ENCODE measurements at places on chromosomes 7 and 10.

DNA sequence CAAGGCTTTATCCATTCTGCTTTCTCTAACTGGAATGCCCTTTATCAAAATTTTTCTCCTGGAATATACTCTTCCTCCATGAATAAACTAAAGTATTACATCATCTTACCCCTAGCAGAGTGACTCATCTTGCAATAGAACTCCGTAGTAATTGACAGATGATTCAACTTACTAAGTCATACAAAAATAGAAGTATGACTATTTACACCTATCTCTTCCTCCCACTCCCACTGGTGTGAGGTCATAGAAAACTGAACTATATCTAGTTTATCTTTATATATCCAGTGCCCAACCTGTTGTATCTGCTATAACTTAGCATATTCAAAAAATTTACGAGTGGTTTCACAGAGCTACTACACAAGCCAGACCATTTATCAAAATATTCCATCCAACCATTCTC, 26.1 kb downstream of the ABCB1 start:
- DNase-seq = no peak
- no peaks in the 10 kb centered on the region for H3K4me1 ChIP-seq

GRCh38 chr7:92823042-92823441, 13.3 kb downstream of the CDK6 start:
- no peak overlapping the region for H3K4me3 ChIP-seq
- no peak overlapping the region for H3K27ac ChIP-seq
- DNase-seq = no peak
- no peaks in the 10 kb centered on the region for H3K27me3 ChIP-seq
- H3K36me3 ChIP-seq = no peaks in the 10 kb centered on the region

DNA sequence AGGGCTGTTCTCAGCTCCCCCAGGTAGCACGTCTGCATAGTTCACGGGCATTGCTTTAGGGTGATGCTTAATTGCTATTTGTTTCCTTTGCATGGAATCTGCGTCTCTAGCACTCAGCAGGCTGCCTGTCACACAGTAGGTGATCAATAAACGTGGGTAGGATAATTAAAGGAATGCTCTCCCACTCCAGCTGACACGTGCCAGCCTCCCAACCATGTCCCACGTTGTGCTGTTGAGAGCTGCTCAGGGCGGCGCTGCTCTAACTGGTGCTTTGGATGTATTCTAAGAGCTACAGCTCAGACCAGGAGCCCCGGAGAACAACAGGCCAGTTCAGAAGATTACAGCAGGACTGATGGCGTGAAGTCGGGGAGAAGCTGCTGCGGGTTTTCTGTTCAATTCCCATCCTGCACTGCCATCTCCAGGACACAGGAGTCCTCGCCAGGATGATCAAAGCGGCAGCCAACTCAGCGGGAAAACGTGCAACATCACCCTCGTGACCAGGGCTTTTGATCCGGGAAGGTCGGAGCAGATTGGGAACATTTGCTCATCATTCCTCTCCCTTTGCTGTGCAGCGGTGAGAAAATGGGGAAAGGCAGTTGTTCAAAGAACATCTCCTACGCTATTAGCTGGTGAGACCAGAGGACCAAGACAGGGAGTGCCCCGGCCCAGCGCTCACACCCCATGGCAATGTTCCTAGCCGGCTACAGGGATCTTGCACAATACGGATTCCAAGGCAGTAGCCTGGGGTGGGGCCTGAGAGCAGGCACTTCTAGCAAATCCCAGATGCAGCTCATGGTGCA, 50.5 kb upstream of the FOXK1 start:
- peak overlapping the region; percentile 47 for H3K27ac ChIP-seq
- H3K27me3 ChIP-seq = no peaks in the 10 kb centered on the region
- H3K36me3 ChIP-seq = no peaks in the 10 kb centered on the region
- DNase-seq = peak; percentile 91

DNA sequence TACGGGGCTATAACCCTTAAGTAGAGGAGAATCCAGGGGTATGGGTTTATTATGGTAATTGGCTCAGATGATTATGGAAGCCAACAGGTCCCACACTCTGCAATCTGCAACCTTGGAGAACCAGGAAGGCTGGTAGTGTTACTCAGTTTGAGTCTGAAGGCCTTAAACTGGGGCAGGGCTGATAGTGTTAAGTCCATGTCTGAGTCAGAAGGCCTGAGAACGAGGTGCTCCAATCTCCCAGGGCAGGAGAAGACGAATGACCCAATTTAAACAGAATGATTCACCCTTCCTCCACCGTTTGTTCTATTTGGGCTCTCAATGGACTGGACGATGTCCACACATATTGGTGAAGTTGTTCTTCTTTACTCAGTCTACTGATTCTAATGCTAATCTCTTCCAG, 244.5 kb upstream of the PTER start:
- no peaks in the 10 kb centered on the region for H3K4me1 ChIP-seq
- no peaks in the 10 kb centered on the region for H3K27me3 ChIP-seq
- no peak overlapping the region for H3K4me3 ChIP-seq
- DNase-seq = no peak
- no peak overlapping the region for H3K27ac ChIP-seq
- no peaks in the 10 kb centered on the region for H3K36me3 ChIP-seq

GRCh38 chr7:27249724-27250556, 7.3 kb downstream of the EVX1 start:
- no peak overlapping the region for H3K4me3 ChIP-seq
- peaks cover 6% of the 10 kb centered on the region for H3K27me3 ChIP-seq
- H3K27ac ChIP-seq = no peak overlapping the region

GRCh38 chr10:71475243-71475871, 78.6 kb downstream of the CDH23 start:
- H3K27ac ChIP-seq = no peak overlapping the region
- H3K27me3 ChIP-seq = no peaks in the 10 kb centered on the region
- H3K36me3 ChIP-seq = no peaks in the 10 kb centered on the region
- DNase-seq = no peak
- H3K4me1 ChIP-seq = no peaks in the 10 kb centered on the region
- no peak overlapping the region for H3K4me3 ChIP-seq

DNA sequence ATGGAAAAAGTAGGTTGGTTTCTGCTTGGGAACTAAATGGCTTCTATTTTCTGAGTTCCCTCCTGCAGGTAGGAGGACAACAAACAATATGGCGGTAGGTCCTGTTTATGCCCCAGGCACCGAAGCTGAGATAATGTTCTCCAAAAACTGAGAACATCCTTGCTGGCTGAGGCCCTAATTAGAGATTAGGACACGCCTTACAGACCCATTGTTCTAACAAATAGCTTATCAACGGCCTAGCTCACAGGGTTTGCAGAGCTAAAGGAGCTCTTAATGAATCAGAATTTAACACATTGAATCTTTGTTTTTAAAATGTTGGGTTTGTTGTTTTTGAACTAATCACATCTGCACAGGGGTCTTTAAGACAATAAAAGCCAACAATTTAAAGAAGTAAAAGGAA, 37.0 kb downstream of the HTR5A start:
- H3K27ac ChIP-seq = no peak overlapping the region
- no peaks in the 10 kb centered on the region for H3K27me3 ChIP-seq
- no peaks in the 10 kb centered on the region for H3K4me1 ChIP-seq
- no peak for DNase-seq
- H3K4me3 ChIP-seq = no peak overlapping the region

DNA sequence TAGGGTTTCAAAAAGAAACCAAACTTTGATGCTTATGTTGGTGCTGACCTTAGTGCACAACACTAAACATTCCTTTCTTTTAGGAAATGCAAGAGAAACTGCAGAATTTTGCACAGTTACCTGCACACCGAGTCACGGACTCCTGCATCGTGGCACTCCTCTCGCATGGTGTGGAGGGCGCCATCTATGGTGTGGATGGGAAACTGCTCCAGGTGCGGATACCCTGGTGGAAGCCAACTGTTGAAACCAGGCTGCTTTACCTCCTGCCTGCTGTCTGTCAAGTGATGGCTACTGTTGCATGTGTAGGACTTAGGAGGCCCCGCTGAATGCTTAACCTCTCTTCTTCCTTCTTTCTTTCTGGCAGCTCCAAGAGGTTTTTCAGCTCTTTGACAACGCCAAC, 11.7 kb downstream of the CASP2 start:
- peaks cover 77% of the 10 kb centered on the region for H3K36me3 ChIP-seq
- no peak for DNase-seq
- no peak overlapping the region for H3K4me3 ChIP-seq

- no peak for DNase-seq
- H3K4me3 ChIP-seq = no peak overlapping the region
- H3K36me3 ChIP-seq = no peaks in the 10 kb centered on the region
- peaks cover 5% of the 10 kb centered on the region for H3K4me1 ChIP-seq
- H3K27ac ChIP-seq = no peak overlapping the region
These were observed 61.6 kb downstream of the GRK5 start for GRCh38 chr10:119268871-119269506.

DNA sequence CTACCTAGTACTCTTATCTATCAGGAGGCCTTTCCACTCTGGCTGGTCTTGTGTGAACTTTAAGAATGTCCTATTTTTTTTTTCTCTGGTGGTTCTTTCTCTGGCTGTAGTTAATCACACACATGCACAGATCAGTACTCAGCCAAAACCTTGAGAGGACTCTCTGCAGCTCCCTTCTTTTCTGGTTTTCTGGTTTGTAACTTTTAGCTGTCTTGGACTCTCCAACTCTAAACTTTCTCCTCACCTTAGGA, 54.9 kb upstream of the HELLS start:
- no peaks in the 10 kb centered on the region for H3K27me3 ChIP-seq
- no peaks in the 10 kb centered on the region for H3K4me1 ChIP-seq
- DNase-seq = no peak
- H3K4me3 ChIP-seq = no peak overlapping the region
- no peaks in the 10 kb centered on the region for H3K36me3 ChIP-seq

DNA sequence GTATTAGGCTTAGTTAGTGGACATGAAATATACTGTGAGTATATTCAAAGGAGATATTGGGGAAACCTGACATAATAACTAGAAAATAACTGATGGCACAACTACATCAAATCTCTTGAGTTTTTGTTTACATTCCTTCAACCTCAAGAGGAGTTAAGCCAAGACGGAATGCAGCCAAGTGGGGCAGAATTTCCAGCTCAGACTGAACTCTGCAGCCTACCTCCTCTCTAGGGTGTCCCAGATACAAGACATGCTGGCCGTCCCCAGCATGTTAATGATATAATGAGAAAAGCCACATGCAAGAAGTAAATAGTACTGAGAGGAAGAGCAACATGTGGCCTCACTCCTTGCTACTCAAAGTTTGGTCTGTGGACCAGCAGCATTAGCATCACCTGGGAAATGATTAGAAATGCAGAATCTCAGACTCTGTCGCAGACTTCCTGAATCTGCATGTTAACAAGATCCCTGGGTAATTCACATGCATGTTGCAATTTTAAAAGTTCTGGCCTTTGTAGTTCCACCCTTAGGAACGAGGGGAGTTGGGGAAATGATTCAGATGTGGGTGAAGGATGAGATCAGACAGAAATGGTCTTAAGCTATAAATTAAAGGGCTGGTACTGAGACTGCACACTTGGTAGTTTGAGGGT, 118.4 kb upstream of the CACUL1 start:
- H3K4me1 ChIP-seq = peaks cover 7% of the 10 kb centered on the region
- H3K27me3 ChIP-seq = no peaks in the 10 kb centered on the region
- no peak overlapping the region for H3K27ac ChIP-seq
- no peaks in the 10 kb centered on the region for H3K36me3 ChIP-seq
- DNase-seq = no peak

GRCh38 chr7:18132811-18133210, 105.2 kb upstream of the PRPS1L1 start:
- no peaks in the 10 kb centered on the region for H3K4me1 ChIP-seq
- no peaks in the 10 kb centered on the region for H3K36me3 ChIP-seq
- no peak overlapping the region for H3K4me3 ChIP-seq
- H3K27me3 ChIP-seq = no peaks in the 10 kb centered on the region
- no peak for DNase-seq

GRCh38 chr7:7256731-7257274, 74.5 kb downstream of the C1GALT1 start:
- no peak for DNase-seq
- no peaks in the 10 kb centered on the region for H3K36me3 ChIP-seq
- no peak overlapping the region for H3K4me3 ChIP-seq
- no peaks in the 10 kb centered on the region for H3K27me3 ChIP-seq
- peaks cover 9% of the 10 kb centered on the region for H3K4me1 ChIP-seq

DNA sequence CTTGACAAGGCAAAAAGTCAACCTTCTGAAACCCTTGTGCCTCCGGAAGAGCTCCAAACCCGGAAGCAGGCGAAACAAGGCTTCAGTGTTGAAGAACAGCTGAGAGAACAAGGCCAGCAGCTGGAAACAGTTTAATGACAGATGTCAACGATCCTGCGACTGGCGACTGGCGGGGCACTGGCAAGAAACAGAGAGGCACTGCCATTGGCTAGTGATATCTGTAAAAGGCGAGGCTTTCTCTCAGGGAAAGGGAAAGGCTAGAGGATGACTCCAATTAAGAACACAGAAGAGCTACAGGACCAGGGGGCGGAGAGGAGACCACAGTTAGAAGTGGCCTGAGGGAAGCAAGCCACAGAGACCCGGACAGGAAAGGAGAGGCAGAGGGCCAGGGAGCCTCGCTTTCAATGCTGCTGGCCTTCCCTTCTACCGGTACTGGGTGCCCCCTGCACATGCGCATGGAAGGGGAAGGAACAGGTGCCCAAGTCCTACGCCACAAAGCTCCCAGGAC, 19.4 kb downstream of the ITGB1 start:
- H3K4me1 ChIP-seq = peaks cover 33% of the 10 kb centered on the region
- H3K36me3 ChIP-seq = peaks cover 6% of the 10 kb centered on the region
- H3K27ac ChIP-seq = peak overlapping the region; percentile 55
- H3K4me3 ChIP-seq = peak overlapping the region; percentile 23
- H3K27me3 ChIP-seq = no peaks in the 10 kb centered on the region

DNA sequence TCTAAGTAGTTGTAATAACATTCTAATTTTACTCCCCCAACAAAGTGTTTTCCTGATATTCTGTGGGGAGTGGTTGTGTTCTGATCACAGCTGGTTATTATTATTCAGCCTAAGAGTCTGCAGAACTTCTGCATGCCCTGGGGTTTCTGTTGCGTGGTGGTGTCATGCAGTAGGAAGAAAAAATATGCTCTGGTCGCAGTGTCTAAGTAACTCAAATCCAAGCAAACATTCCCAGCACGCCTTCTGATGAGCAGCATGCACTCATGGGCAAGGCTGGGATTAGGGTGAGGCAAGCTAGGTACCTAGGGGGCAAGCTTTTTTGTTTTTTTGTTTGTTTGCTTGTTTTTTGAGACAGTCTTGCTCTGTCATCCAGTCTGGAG, 112.8 kb upstream of the KMT2E start:
- H3K4me3 ChIP-seq = no peak overlapping the region
- DNase-seq = no peak
- H3K36me3 ChIP-seq = no peaks in the 10 kb centered on the region
- H3K27me3 ChIP-seq = no peaks in the 10 kb centered on the region
- H3K4me1 ChIP-seq = no peaks in the 10 kb centered on the region

DNA sequence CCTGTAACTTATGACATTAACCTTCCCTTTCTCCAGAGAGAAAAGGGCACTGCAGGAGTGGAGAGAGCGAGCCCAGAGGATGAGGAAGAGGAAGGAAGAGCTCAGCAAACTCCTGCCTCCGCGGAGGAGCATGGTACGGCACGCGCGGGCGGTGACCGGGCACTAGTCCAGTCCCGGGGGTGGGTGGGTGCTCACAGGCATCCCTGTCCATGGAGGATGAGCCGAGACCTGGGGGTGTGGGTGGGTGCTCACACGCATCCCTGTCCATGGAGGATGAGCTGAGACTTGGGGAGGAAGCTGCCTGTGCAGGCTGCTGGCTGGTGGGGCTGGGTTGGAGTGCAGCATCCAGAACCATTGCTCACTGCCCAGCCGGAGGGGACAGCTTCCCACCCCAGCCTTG, 23.8 kb downstream of the LRRC27 start:
- H3K27me3 ChIP-seq = no peaks in the 10 kb centered on the region
- DNase-seq = peak; percentile 28
- H3K4me1 ChIP-seq = no peaks in the 10 kb centered on the region
- H3K36me3 ChIP-seq = no peaks in the 10 kb centered on the region
- no peak overlapping the region for H3K4me3 ChIP-seq
- no peak overlapping the region for H3K27ac ChIP-seq

GRCh38 chr7:50508471-50508943, 56.7 kb downstream of the DDC start:
- no peak overlapping the region for H3K4me3 ChIP-seq
- H3K27me3 ChIP-seq = no peaks in the 10 kb centered on the region
- no peak overlapping the region for H3K27ac ChIP-seq
- H3K36me3 ChIP-seq = no peaks in the 10 kb centered on the region

Data from tibial artery (tissue), 4 donors.